ENCODE measurements at places on chromosomes 6 and 20.

- no peak for DNase-seq
These were observed 132.4 kb upstream of the MAFB start for GRCh38 chr20:40821429-40821828.

DNA sequence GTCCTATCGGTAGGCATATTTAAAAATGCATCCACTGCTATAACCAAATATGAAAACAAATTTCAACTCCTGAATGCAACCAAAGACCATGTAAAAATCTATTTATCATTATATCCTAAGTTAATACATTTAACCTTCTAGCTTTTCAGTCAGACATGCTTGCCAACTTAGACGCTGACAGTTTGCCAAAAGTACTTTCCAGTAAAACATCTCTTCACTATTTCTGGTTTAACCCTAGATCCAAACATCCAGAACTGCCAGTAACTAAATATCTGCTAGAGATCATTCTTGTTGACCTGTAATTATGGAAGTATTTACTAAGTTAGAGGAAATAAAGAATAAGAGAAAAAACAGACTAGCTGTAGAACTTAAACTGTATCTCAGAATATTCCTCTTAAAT lies 210.2 kb upstream of the THEMIS start:
- DNase-seq: no peak

GRCh38 chr6:106446287-106446885 lies 85.9 kb downstream of the CRYBG1 start:
- DNase-seq: no peak

GRCh38 chr6:149166336-149166735 lies 151.2 kb upstream of the TAB2 start:
- no peak for DNase-seq

DNA sequence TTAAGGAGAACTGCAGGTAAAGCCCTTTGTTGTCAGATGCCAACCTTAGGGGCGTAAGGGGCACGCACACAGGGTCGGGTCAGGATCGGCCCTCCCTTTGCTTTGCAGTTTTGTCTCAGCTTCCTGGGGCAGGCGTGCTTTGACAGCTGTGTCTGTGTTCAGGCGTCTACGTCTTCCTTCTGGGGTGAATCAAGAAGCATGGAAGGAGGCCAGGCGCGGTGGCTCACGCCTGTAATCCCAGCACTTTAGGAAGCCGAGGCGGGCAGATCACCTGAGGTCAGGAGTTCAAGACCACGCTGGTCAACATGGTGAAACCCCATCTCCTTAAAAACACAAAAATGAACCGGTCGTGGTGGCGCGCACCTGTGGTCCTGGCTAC lies 1.3 kb downstream of the ZGPAT start:
- DNase-seq: no peak

- DNase-seq: no peak
These were observed 39.7 kb downstream of the MAP3K5 start for GRCh38 chr6:136752554-136752953.

DNA sequence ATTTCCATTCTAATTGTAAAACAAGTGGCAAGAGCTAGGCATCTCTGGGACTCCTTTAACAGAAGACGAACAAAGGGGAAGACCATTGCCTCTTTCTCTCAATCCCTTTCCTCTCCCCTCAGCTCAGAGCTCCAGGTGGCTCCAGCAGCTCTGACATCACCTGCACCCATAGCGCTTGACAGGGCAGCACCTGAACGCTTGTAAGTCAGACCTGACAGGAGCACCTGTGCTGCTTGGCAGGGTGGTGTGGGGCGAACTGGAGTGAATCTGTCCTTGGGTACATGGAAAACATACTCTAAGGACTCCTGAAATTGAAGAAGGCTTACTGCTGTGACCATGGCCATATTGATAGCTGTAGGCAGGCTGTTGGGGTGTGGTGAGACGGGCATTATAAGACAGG lies 409.5 kb upstream of the AGPAT4 start:
- no peak for DNase-seq

- no peak for DNase-seq
These were observed 40.7 kb downstream of the BFSP1 start for GRCh38 chr20:17490501-17490900.

- no peak for DNase-seq
These were observed 63.3 kb downstream of the SMLR1 start for GRCh38 chr6:130890521-130890971.

- no peak for DNase-seq
These were observed 33.6 kb upstream of the NOP56 start for GRCh38 chr20:2618815-2619214.

DNA sequence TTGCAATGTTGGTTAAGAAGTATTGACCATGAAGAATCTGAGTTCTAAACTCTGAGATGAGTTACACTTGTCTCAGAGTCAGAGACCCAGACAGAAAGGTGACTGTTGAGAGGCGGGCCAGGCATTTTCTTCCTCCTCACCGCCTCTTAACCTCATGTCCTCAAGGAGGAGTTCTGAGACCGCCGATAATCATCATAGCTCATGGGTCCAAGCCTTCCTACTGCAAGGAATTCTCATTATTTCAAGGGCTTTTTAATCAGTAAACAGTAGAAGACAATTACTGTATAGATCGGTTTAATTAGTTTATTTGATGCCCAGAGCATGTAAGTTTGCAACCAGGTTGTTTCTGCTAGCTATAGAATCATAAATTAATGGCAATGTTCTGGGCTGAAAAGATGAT lies 382.4 kb upstream of the MMS22L start:
- no peak for DNase-seq

- DNase-seq: no peak
These were observed 531.1 kb upstream of the CITED2 start for GRCh38 chr6:139905404-139906052.

- DNase-seq: peak; percentile 9
These were observed 48.4 kb downstream of the USP49 start for GRCh38 chr6:41846666-41847237.

DNA sequence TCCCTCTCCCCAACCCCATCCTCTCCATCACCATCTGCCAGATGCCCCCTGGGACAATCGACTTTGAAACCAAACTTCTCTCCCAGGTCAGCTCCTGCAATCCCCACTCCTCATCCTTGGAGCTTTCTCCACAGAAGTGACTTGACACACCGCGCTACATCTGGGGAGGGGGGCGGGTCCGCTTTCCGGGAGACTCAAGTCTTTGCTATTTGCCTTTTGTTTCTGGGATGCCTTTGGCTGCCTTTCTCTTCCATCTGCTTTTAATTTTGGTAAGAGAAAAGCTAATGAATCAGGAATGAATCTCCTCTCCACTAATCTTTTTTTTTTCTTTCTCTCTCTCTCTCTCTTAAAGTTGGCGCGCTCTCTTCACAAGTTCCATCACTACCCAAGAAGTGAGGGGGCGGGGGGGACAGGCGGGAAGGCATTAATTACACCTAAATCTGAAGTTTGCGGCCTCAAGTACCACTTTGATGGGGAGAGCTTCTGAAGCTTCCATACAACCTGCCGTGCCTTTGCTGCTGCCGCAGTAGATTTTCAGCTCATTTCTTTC lies 664 bp upstream of the TPBG start:
- DNase-seq: no peak

- no peak for DNase-seq
These were observed 1081.7 kb downstream of the KIF16B start for GRCh38 chr20:15491575-15491974.

GRCh38 chr6:34182751-34183531 lies 37.1 kb upstream of the GRM4 start:
- DNase-seq: peak; percentile 47

DNA sequence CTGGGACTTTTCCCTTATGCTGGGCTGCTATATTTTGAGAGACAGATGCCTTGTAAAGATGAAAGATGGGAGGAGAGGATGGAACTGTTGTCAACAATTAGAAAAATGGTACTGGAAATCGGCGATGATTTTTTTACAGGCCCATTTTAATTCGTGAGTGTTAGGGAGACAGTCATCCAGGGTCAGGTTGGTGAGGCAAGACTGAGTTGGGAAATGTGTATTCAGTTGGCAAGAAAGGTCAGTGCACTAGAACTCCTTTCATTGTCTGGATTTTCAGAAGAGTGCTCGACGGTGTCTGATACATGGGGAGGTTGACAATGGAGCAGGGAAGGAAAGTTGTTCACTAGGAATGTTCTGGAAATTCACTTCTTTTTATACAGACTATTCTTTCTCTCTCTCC lies 394.4 kb downstream of the QKI start:
- DNase-seq: no peak

GRCh38 chr6:151885234-151885633 lies 77.8 kb downstream of the ESR1 start:
- DNase-seq: no peak

GRCh38 chr6:19501737-19502245 lies 335.4 kb upstream of the ID4 start:
- DNase-seq: no peak

GRCh38 chr6:72111611-72112010 lies 225.3 kb downstream of the RIMS1 start:
- DNase-seq: no peak

DNA sequence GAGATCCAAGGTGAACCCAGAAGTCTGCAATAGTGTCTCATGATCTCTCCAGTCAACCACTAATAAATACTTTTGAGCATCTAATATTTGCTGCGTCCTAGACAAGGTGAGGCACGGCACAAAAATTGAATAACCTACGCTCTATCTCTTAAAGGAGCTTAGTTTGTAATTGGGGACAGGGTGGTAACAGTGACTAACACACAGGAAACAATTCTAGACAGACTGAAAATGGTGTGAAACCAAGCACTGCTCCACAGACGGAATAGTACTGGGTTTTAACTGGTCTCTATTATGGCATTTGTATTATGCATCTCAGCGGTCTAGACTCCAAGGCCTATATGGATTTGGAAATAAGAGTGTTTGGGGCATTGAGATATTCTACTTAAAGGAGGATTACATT lies 120.1 kb downstream of the CLIC5 start:
- no peak for DNase-seq

DNA sequence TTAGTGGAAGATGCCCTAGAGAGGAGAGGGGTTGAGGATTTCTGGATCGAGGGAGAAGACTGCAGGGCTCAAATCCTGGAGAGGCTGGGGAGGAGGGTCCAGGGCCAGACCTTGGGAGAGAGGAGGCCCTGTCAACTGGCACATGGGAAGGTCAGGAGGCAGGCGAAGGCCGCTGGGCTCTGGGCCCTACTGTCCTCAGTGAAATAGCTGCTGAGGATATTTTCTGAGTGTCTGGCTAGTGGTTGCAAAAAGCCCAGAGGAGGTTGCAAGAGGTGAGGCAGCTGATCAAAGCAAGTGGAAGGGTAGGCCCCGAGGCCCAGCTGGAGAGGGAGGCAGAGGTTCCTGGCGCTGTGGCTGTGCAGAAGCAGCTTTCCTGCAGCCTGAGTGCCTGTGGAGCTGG lies 103.4 kb upstream of the MLN start:
- DNase-seq: no peak

- no peak for DNase-seq
These were observed 982.2 kb upstream of the MAP3K7 start for GRCh38 chr6:91569071-91569470.

- no peak for DNase-seq
These were observed 110.8 kb downstream of the ERMARD start for GRCh38 chr6:169862043-169862891.

DNA sequence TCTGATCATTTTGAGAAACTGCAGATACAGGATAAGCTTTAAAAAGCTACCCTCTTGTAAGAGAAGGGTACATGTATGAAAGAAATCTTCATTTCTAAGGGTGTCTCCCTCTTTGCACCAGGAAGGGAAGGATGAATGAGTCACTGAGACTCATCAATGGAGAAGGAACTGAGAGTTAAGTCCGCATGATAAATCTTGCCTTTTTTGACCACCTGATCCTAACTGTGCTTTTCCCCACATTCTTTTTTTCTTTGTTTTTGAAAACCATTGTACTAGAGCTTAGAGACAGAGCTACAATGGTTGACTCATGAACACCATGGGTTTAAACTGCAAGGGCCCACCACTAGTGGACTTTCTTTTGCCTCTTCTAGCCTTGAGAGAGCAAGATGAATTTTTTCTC lies 353.0 kb upstream of the RGS17 start:
- DNase-seq: no peak

DNA sequence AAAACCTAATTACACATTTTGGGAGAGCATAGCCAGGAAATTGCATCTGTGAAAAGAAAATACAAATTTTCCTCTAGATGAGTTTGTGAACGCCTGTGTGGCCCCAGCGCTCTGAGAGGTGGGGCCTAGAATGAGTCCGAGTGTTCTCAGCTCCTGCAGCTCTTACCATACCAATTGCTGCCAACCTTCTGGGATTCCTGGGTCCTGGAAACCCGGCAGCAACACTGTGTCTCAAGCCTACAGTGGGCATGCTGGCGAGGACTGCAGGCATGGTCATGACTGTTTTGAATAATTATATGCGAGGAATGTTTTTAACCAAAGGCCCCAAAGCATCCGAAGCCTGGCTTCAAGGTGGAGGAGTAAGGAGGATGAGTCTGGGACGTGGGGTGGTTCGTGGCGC lies 90.4 kb downstream of the SERAC1 start:
- DNase-seq: no peak

DNA sequence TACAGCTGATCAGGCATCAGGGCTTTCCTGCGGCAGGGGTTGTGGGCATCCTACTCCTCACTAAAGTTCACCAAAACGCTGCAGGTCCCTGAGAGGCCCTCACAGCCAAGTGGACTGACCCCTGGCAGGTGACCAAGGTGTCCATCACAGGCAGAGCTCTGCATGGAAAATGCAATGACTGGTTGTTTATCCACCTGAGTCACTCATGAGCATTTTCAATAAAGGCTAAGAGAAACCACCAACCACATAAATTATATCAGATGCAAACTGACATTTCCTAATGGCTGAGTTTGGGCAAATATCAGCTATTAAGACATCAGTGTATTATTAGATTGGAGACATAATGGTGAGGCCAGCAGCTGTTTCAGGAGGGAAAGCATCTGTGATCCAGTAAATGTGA lies 152.7 kb upstream of the SYNDIG1 start:
- DNase-seq: no peak

DNA sequence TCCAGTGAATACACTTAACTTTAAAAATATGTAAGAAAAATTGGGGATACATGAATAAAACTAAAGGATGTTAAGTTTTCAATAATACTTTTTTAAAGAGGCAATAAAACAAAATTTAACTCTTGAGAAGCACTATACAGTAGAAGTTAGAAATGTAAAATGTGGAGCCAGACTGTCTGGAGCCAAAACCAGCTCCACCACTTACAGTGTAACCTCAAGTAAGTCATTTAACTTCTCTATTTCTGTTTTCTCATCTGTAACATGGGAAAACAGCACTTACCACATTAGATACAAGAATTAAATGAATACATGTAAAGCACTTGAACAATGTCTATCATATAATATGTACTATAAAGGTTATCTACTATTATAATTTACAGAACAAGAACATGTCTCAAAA lies 6.7 kb downstream of the ATG5 start:
- DNase-seq: no peak

- DNase-seq: no peak
These were observed 4.1 kb upstream of the ZNFX1 start for GRCh38 chr20:49281913-49282467.

GRCh38 chr20:29878281-29878741 lies 1379.2 kb upstream of the DEFB115 start:
- no peak for DNase-seq

- no peak for DNase-seq
These were observed 116.3 kb upstream of the EMILIN3 start for GRCh38 chr20:41482647-41483552.

GRCh38 chr6:151914484-151914883 lies 107.0 kb downstream of the ESR1 start:
- no peak for DNase-seq

GRCh38 chr6:129957941-129958898 lies 60.2 kb upstream of the L3MBTL3 start:
- DNase-seq: no peak

- no peak for DNase-seq
These were observed 71.9 kb upstream of the MLN start for GRCh38 chr6:33875696-33876095.

- no peak for DNase-seq
These were observed 38.5 kb downstream of the FBXL4 start for GRCh38 chr6:98909236-98909635.

GRCh38 chr6:91713911-91714310 lies 1127.0 kb upstream of the MAP3K7 start:
- DNase-seq: no peak
